ENCODE measurements at places on chromosomes 13 and 19.

- DNase-seq: no peak
Observed at GRCh38 chr19:18894254-18895037, 1.5 kb downstream of the CERS1 start.

DNA sequence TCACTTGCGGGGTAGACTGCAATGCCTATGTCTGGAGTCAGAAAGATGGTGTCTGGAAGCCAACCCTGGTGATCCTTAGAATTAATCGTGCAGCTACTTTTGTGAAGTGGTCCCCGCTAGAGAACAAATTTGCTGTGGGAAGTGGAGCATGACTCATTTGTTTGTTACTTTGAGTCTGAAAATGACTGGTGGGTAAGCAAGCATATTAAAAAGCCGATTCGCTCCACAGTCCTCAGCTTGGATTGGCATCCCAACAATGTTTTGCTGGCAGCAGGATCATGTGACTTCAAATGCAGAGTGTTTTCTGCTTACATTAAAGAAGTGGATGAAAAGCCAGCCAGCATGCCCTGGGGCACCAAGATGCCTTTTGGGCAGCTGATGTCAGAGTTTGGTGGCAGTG is 9.5 kb upstream of the ERVV-1 start:
- DNase-seq: no peak

- peak; percentile 32 for DNase-seq
Observed at GRCh38 chr19:40155749-40156265, 35.4 kb upstream of the MAP3K10 start.

DNA sequence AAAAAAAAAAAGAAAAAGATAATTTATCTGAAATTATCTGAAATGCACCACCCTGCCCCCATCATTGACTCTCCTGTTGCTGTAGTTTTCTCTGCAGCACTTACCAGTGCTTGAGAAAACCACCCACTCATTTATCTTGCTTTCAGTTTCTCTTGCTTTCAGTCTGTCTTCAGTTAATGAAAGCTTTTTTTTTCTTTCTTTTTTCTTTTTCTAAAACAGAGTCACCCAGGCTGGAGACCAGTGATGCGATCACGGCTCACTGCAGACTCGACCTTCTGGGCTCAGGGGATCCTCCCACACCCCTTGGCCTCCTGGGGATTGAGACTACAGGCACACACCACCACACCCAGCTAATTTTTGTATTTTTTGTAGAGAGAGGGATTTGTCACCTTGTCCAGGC is 4.3 kb upstream of the ACP5 start:
- DNase-seq: peak; percentile 84

DNA sequence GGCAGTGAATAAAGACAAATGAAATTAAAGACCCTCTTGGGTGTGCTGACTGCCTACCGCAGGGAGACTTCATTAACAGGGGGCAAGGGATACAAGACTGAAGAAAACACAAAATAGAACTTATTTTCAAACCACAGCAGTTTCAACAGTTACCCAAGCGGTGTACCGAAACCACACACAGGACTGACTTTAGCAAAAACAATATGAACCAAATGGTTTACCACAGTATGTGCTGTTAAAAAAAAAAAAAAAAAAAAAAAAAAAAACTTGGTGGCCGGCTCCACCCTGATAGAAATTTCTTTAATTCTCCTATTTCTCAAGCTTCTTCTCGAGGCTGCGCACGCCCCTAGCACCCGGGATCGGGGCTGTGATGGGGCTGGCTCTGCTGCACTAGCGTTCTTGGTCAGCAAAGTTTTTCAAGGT is 42.6 kb downstream of the KLF2 start:
- peak; percentile 88 for DNase-seq

DNA sequence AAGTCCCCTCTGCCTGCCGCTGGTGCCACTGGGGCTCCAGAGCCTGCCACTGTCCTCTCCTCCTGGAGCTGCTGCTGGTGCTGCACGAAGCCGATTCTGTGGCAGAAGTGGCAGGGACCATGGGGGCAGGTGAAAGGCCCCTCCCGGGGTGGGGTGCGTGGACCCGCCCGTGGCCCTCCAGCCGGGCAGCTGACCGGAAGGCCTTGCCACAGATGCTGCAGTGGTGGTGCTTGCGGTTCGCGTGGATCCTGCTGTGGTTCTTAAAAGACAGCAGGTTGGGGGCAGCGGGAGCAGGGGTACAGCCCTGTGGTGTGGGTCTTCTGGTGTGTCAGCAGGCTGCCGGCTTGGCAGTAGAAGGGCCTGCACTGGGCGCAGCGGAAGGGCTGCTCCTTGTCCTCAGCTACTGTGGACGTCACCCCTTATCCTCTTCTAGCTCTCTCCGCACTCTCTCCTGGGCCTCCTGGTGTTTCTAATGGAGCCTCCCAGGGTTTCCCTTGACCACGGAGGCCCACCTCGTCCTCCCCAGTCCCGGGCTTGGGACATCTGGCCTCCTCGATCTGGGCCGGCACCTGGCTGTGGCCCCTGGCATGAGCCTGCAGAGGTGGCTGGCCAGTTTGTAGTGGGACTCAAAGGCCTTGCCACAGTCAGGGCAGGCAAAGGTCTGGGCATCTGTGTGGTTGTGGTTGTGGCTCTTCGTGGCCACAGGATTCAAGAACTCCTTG is 380.4 kb downstream of the OLFM4 start:
- DNase-seq: no peak

DNA sequence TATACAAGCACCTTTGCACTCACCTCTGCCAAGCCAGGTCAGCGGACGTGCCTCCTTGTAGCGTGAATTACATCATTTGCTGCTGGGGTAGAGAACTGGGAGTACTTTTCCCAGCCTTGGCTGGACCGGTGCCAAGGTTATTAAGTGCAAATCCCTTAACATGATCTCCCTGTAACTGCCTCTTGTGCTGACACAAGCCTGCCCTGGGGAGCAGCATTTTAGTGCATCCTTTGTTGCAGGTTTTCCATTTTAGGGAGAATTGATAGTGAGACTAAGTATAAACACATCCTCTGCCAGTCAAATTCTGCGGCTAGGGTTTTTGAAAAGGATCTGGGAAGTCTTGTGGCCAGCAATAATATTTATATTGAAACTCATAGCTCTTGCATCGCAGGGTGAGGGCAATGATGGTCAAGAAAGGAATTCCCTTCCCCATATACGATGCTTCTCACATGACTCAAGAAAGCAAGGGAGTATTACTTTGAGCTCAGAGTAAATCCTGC is 32.7 kb upstream of the DCLK1 start:
- DNase-seq: no peak

- DNase-seq: no peak
Observed at GRCh38 chr19:29505097-29505824, 20.5 kb upstream of the VSTM2B start.

DNA sequence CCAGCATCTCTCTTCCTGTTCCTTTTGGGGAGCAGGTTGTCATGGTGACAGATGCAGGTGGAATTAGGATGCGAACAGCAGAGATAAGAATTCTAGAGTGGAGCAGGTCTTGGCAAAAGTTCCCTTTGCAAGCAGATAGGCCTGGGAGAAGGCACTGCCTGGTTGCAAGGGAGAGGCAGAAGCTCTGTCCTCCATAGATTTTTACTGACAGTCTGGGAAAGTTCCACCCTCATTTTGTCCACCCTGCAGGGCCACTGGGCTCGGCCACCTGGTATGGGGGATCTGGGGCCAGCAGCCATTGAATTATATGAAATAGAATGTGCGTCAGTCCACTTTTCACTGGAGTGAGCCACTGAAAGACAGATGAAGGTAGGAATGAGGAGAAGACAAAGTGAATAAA is 141.7 kb downstream of the IER2 start:
- DNase-seq: no peak

DNA sequence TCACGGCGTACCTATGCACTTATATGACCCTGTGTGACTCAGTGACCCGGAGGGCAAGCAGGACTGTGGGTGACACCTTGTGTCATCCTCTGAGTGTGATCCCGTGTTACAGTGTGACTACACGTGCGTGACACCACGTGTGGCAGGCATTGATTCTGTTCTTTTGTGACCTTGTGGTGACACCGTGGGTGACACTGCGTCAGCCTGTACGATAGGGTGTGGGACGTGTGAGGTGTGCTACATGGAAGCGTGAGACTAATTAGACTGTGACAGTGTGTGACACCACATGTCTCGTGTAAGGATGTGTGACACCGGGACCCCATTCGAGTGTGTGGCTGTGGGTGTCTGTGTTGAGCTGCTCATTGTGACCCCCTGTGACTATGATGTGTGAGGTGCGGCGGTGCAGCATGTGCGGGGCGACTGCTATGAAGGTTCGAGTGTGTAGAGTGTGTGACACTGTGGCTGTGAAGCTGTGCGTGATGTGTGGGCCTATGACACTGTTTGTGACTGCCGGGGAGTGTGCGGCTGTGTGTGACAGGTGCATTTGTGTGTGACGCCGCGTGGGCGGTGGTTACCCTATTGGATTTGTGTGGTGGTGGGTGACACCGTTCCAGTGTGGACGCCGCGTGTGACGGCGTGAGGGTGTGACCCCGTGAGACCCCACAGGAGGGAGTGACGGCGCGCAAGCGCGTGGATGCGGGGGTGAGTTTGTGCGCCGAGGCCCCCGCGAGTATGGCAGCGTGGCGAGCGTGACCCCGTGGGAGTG is 399 bp upstream of the SPTBN4 start:
- DNase-seq: no peak

GRCh38 chr13:70729369-70729768 is 621.1 kb upstream of the KLHL1 start:
- DNase-seq: no peak

- no peak for DNase-seq
Observed at GRCh38 chr13:33018886-33019285, 2.7 kb downstream of the KL start.

DNA sequence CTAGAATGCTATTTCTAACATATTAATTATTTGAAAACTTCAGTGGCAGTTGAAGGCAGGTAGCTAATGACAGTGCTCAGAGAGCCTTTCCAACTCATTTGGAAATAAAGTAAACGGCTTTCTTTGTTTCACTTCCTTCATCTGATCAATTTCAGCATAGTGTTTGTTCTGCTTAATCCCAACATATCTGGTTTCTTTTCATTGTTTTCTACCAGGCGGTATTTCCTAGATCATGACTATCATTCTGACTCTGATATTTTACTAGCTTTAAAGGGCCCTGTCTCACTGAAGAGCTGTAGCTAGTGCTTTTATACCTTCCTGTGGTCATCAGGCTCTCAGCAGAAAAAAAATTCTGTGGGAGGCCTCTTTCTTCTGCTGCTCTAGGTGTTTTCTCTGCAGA is 178.6 kb downstream of the RBM26 start:
- DNase-seq: no peak

GRCh38 chr13:39345982-39346381 is 257.0 kb downstream of the LHFPL6 start:
- DNase-seq: peak; percentile 31

DNA sequence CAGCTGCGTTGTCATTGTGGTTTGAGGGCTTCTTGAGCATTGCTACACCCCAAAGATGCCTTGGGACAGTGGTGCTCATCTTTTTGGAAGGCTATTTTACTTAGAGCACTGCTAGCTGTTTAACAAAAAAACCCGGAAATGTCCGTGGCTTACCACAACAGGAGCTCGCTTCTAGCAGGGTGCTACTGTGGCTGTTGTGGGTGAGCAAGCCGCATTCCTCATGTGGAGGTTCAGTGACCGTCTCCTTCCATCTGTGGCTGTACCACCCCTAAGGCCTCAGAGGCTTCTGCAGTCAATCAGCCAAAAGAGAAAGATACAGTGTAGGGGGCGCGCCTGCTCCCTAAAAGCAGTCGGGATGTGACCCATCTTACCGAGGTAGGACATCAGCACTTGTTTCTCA is 1004.2 kb downstream of the UQCRFS1 start:
- peak; percentile 22 for DNase-seq

- DNase-seq: no peak
Observed at GRCh38 chr19:16861011-16861410, 27.8 kb upstream of the F2RL3 start.

DNA sequence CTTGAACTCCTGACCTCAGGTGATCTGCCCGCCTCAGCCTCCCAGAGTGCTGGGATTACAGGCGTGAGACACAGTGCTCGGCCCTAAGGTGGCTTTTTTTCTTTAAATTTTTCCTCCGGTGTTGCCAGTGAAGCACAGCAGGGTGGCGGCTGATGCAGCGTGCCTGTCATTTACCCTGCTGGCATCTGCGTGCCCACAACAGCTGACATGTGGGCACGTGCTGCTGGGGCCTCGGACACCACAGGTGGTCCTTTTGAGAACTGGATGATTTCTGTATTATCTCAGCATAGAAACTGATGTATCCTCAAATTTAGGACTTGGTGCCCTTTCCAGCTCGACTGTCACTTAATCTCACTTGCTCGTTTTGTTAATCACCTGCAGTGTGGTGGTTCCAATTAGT is 31.2 kb upstream of the TEX29 start:
- DNase-seq: no peak

- no peak for DNase-seq
Observed at GRCh38 chr19:3538258-3538929, 580 bp upstream of the TEKTIP1 start.

DNA sequence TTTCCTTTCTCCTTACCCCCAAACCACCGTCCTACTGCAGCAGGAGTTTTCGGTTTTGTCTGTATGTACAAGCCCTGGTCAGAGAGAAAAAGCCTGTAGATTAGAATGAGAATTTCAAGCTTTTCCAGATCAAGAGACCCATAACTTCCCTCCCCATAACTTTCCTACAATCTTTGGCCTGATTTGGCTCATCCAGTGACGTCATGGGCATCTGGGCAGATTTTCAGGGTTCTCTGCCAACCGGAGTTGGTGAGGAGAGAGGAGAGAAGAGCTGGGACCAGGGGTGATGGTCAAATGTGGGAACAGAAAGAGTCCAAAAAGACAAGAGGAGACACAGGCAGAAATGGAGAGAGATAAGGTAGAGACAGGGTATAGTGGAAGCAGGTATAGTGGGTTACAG is 10.5 kb downstream of the IZUMO2 start:
- no peak for DNase-seq

DNA sequence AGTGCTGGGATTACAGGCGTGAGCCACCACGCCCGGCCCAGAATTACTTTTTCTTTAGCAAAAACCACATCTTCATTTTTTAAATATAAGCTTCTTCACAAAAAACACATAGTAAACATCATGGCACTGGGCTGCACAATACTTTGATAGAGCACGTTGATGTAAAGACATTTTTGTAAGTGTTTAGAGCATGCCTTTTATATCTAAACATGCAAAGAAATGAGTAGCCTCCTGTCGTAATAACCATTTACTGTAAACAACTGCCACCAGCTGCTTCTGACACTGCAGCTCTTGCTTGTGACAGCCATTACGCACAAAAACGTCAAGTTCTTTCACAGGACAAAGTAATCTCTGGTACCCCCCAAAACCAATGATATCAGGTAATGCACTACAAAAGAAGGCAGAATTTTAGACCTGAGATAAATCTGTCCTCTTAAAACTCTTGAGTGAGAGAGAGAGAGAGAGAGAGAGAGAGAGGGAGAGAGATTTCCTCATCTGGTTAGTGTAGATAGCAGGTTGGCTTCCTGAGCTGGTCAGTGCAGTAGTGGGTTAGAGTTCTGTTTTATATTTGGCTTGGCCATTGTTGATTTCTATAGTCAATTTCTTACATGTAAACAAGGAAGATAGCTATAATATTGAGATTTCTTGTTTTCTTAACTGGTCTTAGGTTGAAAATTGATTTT is 6.7 kb upstream of the ZNF548 start:
- no peak for DNase-seq

GRCh38 chr13:109665240-109665639 is 121.1 kb downstream of the IRS2 start:
- no peak for DNase-seq

GRCh38 chr13:40127476-40127875 is 472.0 kb downstream of the COG6 start:
- no peak for DNase-seq

GRCh38 chr13:84098273-84098672 is 216.0 kb upstream of the SLITRK1 start:
- no peak for DNase-seq

Data from NB4 (cell line).